Stimulated activated CD8-positive, alpha-beta memory T cell treated with anti-CD3 and anti-CD28 coated beads, Interleukin-7, amount 100 ng/mL, for 48 hours (primary cell): ENCODE measurements at places on chromosomes 2 and 18.

GRCh38 chr2:65636024-65636423, 203.6 kb upstream of the SPRED2 start:
- no peak for DNase-seq

- DNase-seq = no peak
Measured at GRCh38 chr2:186205254-186205911, 280.7 kb upstream of the ZC3H15 start.

DNA sequence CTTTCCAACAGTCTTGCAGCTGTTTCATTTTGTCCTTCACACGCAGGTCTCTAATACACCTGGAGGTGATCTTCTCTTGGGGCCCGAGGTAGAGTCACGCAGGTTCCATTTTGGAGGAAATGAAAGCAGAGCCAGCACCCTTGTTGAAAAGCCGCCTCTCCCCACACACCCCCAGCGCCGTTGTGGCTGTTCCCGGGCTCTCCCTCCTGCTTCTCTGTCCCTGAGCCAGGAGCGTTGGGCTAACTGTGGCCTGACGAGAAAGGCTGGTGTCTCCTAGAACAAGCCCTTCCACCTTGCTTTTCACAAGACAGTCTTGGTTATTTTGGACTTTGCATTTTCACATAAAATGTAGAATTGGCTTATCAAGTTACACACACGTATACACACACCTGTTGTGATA, 16.3 kb downstream of the SNED1 start:
- no peak for DNase-seq

DNA sequence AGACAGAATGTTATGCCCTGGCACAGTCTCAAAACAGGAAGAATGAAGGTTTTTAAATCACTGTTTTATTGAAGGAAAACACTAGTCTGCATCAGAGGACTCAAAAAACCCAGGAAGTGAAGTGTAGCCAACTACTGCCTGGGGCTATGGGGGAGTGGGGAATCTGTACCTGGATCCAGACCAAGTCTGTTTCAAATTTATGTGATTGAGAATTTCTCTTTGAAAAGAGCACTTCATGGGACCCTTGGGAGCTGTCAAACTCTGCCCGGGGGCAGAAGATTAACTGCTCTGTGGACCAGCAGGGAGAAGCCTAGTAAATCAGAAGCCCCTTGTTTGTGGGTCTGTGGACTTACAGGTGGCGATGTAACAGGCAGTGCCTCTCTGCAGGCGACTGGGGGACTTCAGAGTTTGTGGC, 45.3 kb upstream of the TANC1 start:
- DNase-seq = no peak

DNA sequence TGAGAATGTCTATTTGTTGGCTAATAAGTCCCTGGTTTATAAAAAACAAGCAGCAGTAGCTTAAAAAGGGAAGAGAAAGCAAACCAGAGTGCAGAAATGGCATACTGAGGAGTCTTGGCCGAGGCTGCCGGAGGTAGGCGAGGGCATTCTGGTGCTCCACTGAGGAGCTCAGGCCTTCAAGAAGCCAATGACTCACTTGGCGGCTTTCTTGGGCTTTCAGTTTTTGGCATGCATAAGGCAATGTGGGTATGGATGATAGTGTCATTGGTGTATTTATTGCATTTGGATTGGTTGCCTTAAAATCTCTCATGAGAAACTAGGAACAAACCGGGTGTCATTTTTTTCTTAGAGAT, 119.6 kb upstream of the ARL5A start:
- no peak for DNase-seq

- DNase-seq = no peak
Measured at GRCh38 chr2:173876833-173877413, 88.2 kb downstream of the SP3 start.

- no peak for DNase-seq
Measured at GRCh38 chr18:34796035-34796657, 86.0 kb downstream of the DTNA start.

DNA sequence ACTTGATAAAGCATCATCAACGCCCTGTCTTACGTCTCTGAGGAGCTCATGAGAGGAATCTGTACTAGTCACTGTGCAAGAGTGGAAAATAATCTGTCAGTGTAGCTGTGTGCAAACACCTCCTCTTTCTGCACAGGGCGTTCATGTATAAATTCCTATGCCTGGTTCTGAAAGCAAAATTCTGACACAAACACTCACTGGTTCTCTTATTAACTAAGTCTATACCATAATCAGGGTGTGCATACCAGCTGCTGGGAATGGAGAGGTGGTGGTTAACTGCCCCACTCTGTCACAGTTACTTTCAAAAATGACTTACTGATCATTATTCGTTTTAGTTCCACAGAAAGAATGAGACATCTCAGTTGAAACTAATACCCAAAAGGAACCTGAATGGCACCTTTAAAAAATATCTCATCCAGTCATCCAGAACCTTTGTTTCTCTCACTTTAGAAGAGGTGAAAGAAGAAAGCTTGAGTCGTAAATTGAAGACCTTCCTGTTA, 35.7 kb downstream of the STK39 start:
- no peak for DNase-seq

GRCh38 chr2:226273440-226273839, 526.2 kb downstream of the IRS1 start:
- no peak for DNase-seq

- no peak for DNase-seq
Measured at GRCh38 chr2:239509373-239510143, 108.7 kb upstream of the HDAC4 start.

DNA sequence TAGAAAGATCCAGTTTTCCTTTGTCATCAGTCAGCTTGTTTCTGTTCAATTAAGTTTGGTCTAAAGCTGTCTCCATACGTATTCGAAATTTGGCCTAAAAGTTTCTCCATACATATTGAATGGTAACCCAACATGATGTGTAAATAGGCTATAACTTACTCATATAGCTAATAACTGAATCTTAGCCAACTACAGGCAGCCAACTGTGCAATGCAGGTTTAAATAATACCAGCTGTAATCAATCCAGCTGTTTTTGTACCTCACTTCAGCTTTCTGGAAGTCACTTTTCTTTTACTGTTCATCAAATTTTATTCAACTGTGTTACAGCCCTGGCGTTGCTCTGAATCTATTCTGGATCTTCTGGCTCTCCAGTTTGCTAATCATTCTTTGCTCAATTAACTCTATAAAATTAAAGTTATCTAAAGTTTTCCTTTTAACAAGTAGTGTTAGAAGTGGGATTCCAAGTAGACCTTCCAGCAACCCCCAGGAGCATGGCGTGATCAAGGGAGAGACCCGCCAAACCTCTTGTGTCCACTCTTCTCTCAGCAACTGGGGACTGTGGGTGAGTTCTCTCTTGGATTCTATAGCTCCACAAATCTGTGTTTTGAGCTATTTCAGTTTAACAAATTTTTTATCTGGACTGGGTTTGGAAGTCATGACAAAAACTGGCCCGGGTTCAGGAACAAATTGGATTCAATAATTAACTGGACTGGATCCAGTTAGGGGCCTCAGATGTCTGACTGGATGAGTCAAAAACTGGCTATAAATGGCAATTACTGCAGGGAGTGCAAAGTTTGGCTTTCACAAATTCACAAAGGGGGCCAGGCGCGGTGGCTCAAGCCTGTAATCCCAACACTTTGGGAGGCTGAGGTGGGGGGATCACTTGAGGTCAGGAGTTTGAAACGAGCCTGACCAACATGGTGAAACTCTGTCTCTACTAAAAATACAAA, 329.7 kb upstream of the ST6GAL2 start:
- DNase-seq = no peak

GRCh38 chr18:10099539-10100140, 185.8 kb downstream of the VAPA start:
- no peak for DNase-seq

DNA sequence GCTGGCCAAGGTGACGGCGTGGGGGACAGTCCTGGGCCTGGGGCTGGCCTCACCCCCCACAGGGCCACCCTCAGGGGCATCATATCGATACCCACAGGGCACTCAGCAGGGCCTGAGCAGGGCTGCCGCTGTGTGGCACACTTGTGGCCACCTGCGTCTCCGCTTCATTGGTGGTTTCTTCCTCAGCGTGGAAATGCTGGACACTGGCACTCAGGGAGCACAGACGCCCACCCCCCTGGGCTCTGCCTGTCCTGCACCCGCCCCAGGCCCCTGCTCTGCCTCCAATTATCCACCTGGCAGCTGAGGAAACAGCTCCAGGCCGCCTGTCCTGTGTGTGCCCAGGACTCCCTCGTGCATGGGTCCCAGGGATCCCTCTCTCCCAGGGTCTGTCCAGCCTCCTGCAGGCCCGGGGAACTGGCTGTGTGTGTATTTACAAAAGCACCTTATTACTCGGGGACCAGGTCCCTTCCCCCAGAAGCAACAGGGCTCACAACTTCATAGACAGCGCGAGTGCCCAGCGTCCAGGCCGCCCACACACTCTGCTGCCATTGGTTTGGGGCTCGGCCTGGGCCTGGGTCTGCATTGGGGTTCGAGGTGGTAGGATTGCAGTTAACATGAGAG, 13.1 kb downstream of the CROCC2 start:
- no peak for DNase-seq

DNA sequence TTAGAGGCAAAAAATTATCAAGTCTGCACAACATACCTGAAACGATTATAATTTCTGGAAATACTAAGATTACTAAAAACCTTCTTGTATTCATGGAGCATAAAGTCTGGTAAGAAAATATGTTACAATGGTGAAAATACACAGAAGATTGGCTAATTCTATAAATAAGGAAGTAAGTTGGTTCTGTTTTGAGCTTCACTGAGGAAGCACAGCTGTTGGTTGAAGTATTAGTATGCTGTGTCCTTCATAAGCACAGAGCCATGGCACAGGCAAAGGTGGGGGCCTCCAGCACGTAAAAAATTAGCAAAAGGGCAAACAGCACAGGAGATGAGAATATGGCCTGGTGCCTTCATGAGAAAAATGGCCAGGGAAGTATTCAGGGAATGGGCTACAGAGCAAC, 40.4 kb upstream of the ANKRD62 start:
- DNase-seq = no peak

GRCh38 chr2:46383113-46383395, 85.8 kb downstream of the EPAS1 start:
- no peak for DNase-seq

- DNase-seq = no peak
Measured at GRCh38 chr2:64426183-64426952, 27.6 kb upstream of the LGALSL start.

GRCh38 chr2:27139310-27139709, at the start of gene PRR30:
PRR30 (minus strand) TSS chr2:27139410; CDS start chr2:27138329, 1,081 bp downstream.
- no peak for DNase-seq

DNA sequence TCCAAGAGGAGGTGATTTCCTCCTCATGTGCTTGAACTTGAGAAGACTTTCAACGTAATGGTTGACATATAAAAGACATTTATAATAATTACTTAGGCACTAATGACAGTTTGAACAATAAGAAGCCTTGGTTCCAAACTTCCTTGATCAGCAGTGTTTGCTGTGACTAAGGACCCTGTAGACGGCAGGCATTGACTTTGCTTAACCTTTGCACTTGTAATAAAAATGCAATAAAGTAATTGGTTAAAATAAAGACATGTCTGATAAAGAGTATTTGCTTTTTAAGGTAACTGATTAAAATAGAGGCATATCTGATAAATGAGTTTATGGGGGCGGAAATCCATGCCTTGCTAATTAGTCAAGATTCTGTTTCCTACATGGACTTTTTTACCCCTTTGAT, 82.2 kb upstream of the ST8SIA3 start:
- DNase-seq = no peak

GRCh38 chr18:25921677-25922421, 168.6 kb downstream of the SS18 start:
- DNase-seq = no peak
